ENCODE measurements at places on chromosomes 4 and X.

DNA sequence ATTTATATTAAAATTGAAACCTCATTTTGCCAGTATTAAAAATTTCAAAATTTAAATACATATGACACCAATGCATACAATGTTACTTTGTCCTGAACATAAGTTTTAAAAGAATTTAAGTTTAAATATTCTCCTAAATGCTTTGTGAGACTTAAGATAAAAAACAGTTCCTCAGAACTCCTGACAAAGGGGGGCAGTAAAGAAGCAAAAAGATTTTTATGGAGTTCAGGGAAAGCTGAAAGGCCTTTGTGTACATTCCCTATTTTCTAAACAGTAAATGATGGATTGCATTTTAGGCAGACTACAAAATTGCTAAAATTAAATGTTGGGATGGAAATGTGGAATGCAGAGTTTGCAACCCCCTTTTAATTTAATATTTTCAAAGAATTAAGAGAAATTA lies 81.7 kb downstream of the SNCA start:
- no peak for DNase-seq

GRCh38 chrX:9318213-9318612 lies 146.6 kb upstream of the TBL1X start:
- DNase-seq, result no peak

DNA sequence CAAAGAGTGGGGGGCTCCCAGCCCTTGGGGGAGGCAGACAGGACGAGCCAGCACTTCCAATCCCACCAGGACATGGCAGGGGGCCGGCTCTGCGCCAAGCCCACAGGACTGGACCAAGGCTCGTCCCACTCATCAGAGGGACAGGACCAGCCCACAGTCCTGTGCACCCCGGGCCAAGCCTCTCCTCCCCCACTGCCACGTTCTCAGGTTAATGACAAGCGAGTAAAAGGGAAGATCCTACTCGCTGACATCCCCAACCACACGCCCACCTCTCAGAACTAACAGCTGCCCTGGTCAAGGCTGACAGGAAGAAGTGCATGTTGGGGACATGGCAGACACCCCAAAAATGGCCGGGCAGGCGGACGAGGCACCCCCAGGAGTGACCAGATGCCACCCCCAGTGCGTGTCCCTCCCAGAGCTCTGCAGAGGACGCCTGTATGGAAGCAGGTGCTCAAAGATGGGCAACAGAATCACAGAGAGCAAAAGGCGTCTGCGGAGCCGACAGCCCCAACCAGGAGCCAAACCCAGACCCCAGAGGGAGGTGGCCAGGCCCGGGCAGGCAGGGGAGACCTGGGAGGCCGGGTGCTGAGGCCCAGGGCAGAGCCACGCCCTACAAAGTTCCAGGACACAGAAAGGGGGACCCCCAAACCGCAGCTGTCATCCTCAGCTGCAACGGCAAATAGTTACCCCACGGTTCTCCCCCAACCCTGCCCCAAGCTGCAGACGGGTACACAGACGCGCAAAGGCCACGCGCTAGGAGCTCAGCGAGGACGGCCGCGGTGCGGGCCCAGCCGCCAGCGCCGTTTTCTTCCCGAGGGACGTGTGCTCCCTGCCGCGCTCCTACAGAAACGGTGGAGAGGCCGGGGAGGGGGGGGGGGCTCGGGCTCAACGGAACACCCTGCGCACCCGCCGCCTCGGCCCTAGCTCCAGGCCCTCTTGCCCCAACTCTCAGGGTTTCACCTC lies 1.7 kb downstream of the CTBP1 start:
- DNase-seq, result no peak

DNA sequence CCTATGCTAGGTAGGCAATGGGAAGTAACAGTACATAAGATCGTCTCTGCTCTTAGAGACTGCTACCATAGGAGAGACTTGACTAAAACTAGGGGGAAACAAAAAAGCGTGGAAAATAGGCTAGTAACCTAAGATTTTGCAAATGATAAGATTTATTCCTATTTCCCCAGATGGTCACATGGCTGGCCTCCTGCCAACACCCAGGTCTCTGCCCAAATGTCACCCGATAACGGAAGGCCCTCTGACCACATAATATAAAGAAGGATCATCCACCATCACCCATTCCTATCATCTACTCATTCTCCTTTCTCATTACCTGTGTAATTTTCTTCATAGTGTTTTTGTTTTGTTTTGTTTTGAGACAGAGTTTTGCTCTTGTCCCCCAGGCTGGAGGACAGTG lies 4.7 kb downstream of the LAMP2 start:
- DNase-seq, result no peak

DNA sequence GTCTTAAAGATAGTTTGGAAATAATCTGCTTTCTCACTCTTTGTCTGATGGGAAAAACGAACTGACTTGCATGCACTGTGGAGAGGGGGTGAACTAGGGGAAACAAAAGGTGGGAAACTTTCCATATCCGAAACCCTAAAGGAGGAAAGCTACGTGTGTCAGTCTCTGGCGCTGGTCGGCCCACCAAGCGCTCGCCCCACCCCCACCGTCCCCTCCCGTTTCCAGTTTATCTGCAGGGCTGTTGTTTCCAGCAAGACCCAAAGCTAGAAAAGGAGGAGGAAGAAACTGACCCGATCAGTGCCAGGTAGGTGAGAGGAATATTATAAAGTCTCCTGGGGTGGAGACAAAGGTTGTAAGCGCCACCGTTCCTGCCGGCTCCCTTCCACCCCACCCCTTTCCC lies 552 bp downstream of the TCEAL9 start:
- no peak for DNase-seq

DNA sequence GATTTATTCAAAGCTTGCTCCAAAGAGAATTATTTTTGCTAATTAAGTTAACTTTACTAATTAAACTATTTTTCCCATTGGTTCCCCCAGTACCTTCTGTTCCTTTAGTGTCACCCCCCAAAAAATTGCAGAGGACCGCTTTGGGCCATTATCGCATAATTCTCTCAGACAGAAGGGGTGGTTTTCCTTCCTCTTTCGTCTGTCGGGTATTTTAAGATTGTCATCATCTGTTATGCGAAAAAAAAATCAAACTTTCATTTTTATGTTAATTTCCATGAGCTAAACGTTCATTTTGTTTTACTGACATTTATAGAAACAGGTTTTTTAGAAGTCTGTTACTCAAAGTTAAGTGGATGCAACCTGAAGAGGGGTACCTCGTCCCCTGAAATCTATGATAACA lies 76.2 kb upstream of the DDX3X start:
- DNase-seq, result no peak

DNA sequence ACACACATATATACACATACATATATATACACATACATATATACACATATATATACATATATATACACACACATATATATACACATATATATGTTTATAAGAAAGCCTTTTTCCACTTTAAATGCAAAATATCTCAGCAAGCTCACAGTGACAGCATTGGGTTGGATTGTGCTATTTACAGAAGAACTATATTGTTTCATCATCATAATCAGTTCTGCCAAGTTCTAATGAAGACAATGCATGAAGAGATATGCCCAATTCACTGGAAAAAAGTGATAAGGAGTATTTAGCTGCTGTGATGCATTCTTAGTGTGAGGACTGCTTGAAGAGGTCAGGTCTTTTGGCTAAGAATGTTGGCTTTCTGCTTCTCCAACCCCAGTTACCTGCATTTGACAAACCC lies 54.4 kb downstream of the RNF150 start:
- no peak for DNase-seq

GRCh38 chr4:174449944-174450785 lies 72.1 kb downstream of the HPGD start:
- DNase-seq, result no peak

DNA sequence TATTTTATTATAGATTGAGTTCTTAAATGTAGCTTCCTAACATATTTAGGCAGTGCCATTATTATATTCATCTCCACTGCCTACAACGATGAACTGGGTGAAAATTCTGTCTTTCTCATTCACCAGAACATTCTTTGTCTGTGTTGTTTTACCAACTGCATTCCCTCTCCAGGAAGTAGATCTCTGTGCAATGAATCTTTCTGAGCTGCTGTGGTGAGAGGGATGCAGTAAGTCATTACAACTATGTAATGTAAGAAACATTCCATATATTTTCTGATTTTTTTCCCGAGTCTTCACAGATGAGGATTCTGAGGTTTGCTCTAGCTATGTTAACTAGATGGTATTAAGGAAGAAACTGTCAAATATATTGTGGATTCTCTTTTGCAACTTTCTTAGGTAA lies 811.9 kb upstream of the PCDH7 start:
- DNase-seq, result no peak

DNA sequence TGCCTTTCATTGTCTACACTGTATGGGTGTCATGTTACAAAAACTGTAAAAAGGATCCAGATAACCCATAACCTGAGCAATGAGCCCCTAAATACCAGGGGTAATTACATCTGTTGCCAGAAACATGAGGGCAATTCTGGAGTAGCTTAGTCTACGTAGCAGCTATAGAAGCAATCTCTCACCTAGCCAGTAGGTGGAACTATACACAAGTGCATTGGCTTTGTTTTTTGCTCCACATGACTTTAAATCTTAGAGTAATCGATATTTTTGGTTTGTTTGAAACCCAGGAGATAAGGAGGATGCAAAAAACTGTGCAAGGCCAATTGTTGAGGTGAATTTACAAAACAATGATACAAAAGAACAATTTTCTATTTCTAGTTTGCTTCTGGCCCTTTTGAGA lies 57.5 kb downstream of the GPR82 start:
- no peak for DNase-seq

DNA sequence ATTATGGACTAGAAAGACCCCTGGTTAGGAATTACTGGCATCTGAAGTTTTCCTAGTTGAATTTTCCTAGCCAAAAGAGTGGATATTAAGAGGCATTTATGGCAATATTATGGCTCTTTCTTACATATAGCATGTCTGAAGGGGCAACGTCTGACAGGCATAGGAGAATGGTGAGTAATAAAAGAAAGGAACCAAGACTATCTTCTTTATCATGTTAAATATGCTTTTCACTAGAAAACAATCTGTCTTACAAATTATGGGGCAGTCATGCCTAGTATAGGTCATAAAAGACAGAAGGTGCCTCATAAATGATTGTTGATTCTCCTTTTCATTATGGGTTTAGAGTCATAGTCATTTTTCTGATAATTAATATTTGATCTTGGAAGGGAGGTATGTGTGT lies 431.1 kb upstream of the HTR2C start:
- no peak for DNase-seq

GRCh38 chrX:50448565-50448964 lies 22.1 kb downstream of the DGKK start:
- DNase-seq, result no peak

DNA sequence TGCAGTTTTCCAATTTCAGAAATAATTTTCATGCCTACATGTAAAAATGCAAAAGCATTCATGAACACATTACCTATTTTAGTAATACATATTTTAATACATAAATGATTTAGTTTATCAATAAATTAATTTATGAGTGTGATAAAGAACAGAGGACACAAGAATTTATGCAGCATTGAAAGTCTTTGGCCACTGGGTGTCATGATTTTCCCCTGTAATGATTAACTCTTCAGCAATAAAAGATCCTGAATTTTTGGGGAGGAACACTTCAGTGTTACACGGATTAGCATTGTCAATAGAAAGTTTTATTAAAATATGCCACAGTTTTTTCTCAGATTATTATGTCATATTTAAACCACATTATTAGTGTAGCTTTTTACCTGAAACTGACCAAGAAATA lies 8.6 kb upstream of the VCX2 start:
- DNase-seq, result no peak

DNA sequence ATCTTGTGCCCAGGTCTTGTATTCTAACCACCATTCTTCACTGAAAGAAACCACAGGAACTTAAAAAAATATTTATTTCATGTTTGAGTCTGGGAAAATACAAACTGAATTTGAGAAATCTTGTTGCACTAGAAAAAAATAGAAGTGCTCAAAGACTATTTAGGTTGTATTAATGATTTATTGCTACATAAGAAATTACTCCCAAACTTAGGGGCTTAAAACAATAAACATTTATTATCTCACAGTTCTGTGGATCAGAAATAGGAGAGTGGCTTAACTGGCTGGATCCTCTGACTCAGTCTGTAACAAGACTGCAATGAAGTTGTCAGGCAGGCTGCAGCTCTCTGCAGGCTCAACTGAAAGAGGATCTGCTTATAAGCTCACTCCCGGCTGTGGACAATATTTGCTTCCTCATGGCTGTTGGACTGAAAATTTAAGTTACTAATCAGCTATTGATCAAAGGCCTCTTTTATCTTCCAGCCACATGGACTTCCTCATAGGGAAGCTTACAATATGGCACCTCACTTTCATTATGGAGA lies 295.4 kb upstream of the FAM241A start:
- no peak for DNase-seq

DNA sequence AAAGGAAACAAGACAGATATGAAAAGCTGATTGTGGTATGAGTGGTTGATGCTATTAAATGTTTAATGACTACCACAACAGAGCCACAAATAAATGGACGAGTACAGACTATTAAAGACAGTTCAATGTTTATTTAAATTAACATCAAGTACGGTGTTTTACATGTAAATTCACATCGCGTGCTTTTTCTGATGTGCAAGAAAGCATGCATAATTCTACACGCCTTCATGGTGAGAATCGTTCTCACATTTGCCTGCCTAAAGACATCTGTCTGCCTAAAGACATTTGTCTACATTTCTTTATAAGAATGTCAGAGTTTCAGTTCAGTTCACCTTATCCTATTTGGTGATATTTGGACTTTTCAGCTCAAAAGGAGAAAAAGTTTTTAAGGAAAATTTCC lies 7.3 kb upstream of the GPR143 start:
- DNase-seq, result no peak

- DNase-seq, result no peak
These were observed 158.6 kb upstream of the ADGRL3 start for GRCh38 chr4:61041527-61041926.

GRCh38 chr4:128308986-128309385 lies 21.4 kb upstream of the PGRMC2 start:
- DNase-seq, result no peak

DNA sequence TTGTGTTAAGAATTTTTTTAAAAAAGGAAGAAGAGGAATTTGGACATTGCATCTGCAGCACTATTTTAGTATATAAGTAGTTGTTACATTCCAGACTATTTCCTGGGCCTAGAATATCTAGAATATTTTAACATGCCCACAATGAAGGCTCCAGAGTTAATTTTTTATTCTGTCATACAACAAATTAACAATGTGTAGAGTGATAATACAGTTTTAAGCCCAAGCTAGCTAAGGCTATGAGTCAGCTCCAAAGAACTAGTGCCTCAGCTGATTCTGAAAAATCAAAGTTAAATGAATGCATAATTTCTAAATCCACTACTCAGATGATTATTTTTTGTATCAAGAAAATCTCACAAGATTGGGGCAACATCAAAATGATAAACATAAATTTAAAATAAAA lies 231.4 kb downstream of the PRDM5 start:
- no peak for DNase-seq

GRCh38 chrX:8731559-8732395 lies at the start of gene ANOS1:
ANOS1 (minus strand) TSS chrX:8732137; CDS start chrX:8732036, 101 bp downstream.
- no peak for DNase-seq

DNA sequence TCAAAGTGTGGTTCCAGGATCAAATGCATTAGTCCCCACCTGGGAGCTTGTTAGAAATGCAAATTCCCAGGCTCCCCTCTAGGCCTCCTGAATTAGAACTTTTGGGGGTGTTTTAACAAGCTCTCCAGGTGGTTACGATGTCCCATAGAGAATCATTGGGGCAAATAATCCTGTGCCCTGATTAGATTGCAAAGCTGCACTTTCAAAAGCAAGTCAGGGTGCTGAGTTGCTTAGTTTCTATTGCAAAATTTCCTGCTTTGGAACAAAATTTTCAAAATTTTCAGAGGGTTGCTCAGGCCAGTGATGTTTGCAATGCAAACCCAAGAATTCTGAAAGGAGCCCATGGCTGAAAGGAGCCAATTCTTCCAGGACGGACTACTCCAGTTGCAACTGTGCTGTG lies 71.0 kb downstream of the MGST2 start:
- DNase-seq, result no peak
